Caki2 (cell line): ENCODE measurements at places on chromosomes 2 and 18.

GRCh38 chr18:45997700-45998151 is 30.6 kb upstream of the EPG5 start:
- no peak for DNase-seq

GRCh38 chr2:43605079-43605655 is 9.3 kb upstream of the THADA start:
- DNase-seq, result peak; percentile 52

GRCh38 chr18:59249199-59249774 is 24.0 kb downstream of the RAX start:
- peak; percentile 24 for DNase-seq

DNA sequence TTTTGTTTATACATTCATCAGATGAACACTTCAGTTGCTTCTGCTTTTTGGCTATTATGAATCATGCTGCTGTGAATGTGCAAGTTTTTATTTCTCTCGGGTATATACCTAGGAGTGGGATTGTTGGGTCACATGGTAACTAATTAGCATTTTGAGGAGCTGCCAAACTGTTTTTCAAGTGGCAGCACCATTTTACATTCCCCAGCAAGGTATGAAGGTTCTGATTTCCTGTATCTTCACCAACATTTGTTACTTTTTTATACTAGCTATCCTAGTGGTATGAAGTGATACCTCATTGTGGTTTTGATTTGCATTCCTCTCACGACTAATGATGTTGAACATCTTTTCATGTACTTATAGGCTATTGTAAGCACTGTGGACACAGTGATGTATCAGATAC is 53.9 kb downstream of the DYNC1I2 start:
- DNase-seq, result peak; percentile 10

- no peak for DNase-seq
These were observed 127.1 kb upstream of the TANK start for GRCh38 chr2:161033059-161033660.

DNA sequence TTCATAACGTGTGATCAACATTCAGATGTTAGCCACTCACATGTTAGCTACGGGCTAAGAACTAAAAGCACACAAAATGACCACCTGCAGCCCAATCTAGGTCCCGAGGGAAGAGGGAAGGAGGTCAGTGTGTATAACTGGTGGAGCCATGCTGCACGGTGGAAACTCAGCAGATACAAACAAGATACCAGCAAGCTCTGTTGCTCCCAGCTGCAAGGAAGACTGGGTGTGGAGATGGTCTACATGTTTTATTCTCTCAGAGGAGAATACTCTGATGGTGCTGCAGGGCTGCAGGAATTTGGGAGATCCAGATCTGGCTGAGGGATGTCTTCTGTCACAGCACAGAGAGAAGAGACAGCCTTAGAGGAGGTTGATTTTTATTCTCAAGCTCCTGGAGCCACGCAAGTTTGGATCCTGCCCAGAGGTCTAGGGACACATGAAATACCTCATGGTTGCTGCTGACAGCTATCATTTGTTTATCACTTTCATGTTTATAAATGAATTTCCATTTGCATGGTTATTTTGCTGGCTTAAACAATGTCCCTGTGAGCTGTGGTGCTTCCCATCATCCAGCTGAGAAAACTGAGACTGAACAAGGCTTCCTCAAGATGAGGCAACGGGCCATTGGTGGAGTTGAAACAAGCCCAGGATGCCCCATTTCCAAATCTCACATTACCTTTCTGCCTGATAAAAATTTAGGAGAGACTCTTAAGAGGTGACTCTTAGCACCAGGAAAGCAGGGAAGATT is 30.9 kb downstream of the RNF144A start:
- no peak for DNase-seq
